ENCODE measurements at places on chromosomes 4 and X.

- DNase-seq: no peak
Observed at GRCh38 chr4:95431678-95432077, 117.1 kb downstream of the UNC5C start.

DNA sequence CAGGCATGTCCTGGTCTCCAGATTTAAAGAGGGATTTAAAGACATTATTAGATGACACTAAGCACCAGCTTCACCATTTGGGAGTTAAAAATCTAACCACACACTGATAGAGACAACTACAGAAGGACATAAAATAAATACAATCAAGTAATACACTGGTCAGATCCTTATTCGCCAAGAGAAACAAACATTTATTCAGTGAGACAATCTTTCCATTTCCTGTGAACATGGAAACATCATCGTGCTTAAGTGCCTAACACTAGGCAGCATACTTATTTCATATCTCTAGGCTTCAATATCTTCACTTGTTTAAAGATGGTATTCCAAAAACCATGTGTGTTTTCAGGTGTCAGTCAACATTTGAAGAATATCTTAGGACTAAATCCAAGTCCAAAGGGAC, 103.6 kb downstream of the AREG start:
- no peak for DNase-seq

GRCh38 chrX:30971774-30972603, 82.9 kb upstream of the TAB3 start:
- no peak for DNase-seq

DNA sequence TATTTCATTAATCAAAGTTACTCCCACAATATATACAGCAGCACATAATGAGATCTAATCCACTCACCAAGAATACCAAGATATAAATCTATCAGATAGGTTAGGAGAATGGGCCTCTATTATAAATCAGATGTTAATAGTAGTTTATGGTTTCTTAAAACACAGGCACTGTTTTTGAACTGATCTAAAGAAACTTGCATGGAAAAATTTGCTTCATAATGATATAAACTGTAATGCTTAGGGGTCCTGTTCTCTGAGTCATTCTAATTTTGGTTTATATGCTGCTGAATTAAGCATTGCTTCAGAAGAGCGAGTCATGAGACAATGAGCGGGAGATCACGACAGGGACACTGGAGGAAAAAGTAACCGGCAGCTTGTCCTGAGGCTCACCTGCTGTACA, 113.3 kb upstream of the OTUD4 start:
- no peak for DNase-seq

DNA sequence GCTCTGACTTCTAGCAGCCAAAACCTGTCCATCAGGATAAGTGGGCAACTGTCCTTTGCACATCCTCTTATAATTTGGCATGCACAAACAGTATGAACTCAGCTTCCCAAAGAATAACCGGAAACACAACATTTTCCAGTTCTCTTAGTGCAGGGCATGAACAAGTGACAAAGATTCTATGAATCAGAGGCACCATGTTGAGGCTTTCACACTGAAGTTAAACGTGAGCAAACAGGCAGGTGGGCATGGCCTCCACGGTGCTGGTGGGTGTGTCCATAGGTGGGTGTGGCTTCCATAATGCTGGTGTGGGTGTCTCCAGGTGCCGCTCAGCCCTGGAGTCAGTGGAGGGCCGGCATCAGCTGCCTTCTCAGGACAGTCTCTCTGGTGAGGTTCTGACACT, 196.5 kb downstream of the SMIM20 start:
- DNase-seq: no peak

DNA sequence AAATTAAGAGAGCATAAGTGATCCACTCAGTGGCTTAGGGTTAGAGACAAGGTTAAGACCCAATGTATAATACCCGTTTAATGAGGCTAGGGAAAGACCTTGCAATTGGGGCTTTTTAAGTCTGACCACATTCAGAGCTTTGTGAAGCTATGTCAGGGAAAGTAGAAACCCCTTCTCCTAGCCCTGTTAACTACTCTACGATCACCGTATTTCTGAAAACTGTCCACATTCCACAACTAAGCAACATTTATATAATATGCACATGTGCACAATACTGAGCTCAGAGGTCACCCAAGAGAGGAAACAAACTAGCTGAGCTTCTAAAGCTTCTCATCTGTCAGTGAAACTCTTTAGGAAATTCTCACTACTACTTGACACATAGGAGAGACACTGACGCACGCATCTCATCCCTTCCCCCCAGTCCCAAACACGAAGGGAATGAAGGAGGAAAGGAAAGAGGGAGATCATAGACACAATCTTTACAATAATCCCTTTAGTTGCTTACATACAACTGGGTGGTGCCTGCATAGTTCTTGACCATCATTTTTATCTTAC, 56.2 kb downstream of the METTL14 start:
- no peak for DNase-seq

DNA sequence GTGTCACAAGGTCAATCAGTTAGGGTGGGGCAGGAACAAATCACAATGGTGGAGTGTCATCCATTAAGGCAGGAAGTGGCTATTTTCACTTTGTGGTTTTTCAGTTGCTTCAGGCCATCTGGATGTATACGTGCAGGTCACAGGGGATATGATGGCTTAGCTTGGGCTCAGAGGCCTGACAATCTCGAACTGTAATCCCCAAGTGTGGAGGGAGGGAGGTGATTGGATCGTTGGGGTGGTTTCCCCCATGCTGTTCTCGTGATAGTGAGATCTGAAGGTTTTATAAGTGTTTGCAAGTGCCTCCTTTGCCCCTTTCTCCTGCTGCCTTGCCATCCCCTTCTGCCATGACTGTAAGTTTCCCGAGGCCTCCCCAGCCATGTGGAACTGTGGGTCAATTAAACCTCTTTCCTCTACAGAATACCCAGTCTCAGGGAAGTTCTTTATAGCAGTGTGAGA, 36.7 kb upstream of the STS start:
- no peak for DNase-seq

DNA sequence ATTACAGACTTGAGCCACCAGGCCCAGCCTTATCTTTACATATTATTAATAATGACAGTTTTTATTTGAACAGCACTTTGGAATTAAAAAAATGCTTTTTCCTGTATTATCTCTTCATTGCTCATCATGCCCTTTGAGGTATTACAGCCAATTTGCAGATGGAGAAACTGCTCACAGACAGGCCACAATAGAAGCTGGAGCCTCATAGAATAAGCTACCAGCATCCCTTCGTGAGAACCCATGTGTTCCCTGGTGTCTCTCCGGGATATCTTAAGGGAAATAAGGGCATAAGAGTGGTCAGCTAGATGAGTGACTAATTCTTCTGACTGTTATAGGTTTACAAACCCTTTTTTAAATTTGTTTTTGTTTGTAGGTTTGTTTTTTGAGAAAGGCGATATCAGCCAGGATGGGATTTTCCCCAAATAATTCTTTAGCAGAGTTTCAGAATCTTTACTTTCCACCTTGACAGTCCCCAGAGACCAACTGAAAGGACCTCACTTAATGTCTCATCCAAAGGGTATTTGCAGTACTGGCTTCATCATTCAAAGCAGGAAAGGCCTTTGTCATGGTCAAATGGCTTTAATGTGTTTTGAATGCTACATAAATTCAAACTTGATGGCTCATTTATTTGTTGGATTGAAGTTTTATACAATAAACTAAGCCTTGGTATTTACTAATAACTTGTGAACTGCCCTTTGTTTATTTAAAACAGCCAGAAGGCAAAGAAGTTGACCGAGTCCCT, 48.0 kb upstream of the SOD3 start:
- no peak for DNase-seq

DNA sequence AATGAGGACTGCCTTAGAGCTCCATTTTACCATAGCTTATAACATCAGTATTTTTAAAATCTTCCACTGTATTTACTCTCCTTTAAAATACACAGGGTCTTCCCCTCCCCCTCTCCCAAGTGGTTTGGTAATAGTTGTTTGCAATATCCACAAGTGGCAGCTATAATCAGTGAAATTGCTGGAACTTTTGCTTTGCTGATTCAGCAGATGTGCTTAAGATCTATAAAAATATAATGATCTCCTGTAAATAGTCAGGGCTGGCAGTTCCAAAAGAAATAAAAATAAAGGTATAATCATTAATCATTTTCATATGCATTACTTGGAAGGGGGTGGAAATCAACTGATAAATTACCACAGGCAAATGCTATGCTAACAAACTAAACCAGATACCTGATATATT, 345.2 kb downstream of the KLHL13 start:
- DNase-seq: no peak

- DNase-seq: no peak
Observed at GRCh38 chr4:34720571-34720970, 1523.7 kb downstream of the ARAP2 start.

GRCh38 chr4:6095897-6096296, 77.7 kb upstream of the C4orf50 start:
- no peak for DNase-seq

- no peak for DNase-seq
Observed at GRCh38 chrX:50618788-50619558, 148.3 kb upstream of the DGKK start.

DNA sequence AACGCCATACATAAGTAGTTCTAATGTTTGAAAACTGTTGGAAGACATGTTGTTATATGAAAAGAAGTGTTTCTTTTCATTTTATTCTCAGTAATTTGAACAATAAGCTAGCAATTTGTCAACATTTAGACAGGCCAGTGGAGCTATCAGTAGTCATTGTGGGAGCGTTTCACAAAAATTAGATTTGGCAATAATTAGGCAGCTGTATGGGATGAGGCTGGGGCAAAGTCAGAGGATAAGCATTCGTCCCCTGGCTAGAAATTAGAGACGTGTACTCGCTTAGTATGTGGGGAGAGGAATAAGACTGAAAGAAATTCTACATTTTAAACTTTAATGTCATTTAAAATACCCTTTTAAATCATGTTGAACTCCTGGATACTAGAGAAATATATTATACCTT, 70.6 kb downstream of the TMEM144 start:
- no peak for DNase-seq

DNA sequence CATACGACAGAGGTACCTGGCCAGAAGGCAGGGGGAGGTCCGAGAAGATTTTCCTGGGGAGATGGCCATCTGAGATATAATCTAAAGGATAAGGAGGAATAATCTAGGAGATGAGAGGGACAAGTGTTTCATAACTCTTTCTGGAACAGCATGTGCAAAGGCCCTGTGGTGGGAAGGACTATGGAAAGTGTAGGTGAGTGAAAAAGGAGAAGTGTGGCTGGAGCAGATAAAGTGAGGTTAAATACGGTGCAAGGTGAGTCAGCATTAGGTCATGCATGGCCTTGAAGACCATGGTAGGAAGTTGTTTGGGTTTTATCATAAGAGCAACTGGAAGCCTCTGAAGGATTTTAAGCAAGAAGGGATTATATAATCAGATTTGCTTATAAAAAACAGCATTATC, 34.6 kb upstream of the MTM1 start:
- no peak for DNase-seq

GRCh38 chrX:18981124-18981807, 2.6 kb downstream of the PHKA2 start:
- no peak for DNase-seq

GRCh38 chrX:8927701-8928100, 106.2 kb downstream of the FAM9B start:
- DNase-seq: no peak
